ENCODE measurements at places on chromosomes 1 and 21.

- no peak for DNase-seq
Measured at GRCh38 chr1:983798-984475, 2.0 kb upstream of the PERM1 start.

DNA sequence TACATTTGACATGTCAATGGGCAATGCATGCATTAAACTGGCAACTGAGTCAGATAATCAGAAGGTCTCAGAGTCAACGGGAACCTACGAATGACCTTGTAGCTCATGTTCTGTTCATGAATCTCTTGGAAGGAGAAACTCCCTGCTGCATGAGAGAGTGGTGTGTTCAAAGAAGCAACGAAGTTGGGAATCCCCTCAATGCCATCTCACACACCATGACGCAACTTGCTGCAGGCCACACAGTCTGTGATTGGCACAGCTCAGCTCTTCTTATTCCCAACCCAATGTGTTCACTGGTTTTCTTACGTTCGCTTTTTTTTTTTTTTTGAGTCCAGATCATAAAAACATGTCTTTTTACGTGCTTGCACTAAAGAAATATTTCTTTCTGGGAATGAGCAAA lies 53.5 kb upstream of the PRDM2 start:
- DNase-seq, result no peak

DNA sequence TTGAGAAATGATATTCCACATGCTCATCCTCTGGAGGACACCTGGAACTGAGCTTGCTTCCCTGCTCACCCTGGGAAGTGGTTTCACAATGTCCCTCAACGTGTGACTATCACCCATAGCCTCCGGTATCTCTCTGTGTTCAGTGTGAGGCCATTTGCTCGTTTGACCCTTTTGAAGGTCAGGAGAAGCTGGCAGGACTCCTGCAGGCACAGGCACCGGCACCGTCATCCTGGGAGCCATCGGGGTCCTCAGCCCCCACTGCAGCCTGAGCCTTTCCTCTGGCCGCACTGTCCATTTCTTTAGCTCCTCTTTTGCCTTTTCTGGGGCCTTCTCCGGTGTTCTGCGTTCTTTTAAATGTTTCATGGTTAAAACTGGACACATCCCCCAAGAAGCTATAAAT lies 159.6 kb upstream of the COL6A1 start:
- no peak for DNase-seq

DNA sequence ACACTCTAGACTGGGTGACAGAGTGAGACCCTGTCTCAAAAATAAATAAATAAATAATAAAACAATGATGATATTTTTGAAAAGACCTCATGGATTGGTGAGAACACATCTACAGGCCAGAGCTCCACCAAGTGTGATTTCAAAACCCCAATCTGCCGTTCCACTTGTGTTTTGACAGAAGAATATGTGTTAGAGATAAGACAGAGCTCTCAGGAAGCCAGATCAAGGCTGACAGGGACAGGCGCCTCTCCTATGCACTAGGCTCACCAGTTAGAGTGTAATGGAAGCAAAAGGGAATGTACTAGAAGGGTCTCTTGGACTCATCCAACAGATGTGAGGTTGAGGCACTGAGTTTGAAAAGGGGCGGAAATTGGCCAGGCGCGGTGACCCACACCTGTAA lies 110.7 kb upstream of the ERRFI1 start:
- DNase-seq, result no peak

DNA sequence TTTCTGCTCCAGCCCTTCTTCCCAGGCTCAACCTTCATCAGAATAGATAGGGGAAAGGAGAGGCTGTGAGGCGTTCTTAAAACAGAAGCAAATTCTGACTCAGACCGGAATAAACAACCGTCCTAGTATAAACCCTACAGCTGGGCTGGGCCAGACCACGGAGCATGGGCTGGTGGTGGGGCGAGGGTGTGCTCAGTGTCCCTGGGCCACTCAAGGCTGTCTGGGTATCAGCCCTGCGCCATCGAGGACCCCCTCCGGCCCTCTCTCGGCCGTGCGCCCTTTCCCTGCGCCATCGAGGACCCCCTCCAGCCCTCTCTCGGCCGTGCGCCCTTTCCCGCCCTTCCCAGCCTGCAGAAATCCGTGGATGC lies 36.0 kb downstream of the CAPN2 start:
- DNase-seq, result no peak

GRCh38 chr1:84959294-84959693 lies 37.6 kb downstream of the MCOLN2 start:
- DNase-seq, result no peak

DNA sequence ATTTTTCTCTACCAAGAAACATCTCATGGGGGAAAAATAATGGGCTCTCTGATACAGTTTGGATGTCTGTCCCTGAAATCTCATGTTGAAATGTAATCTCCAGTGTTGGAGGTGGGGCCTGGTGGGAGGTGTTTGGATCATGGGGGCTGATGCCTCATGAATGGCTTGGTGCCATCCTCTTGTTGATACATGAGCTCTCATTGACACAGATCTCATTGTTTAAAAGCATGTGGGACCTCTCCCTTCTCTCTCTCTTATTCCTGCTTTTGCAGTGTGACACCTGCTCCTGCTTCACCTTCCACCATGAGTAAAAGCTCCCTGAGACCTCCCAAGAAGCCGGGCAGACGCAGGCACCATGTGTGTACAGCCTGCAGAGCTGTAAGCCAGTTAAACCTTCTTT lies 332.5 kb upstream of the NRIP1 start:
- DNase-seq, result no peak

- DNase-seq, result no peak
Measured at GRCh38 chr1:93352376-93352775, 6.7 kb downstream of the DR1 start.

DNA sequence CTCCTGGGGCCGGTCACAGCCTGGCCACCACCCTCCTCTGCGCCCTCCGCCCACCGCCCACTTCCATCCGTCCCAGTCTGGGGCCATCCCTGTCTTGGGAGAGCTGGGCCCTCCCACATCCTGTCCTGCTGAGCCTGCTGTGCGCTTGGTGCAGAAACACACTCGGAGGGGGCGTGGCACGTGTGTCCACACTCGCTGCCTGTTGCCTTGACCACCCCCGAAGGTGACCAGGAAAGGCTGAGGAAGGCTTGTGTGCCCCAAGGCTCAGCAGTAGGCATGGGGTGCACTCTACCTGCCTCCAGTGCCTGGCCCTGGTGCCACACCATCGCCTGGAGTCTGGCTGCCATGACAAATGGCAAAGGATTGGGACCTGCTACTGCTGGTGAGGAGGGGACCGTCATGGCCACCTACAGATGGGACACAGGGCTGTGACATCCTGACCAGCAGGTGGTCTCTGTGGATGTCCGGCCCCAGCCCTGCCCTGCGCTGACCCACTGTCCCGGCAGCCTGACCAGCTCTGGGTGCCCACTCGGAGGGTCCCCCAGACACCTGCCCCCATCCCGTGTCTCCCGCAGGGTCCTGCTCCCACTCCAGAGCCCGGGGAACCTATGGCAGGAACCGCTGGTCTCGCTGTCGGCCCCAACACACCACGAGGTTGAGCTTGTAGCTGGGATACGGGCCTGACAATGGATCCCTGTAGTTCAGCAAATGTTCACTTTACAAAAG lies 23.2 kb upstream of the PTTG1IP start:
- DNase-seq, result no peak

DNA sequence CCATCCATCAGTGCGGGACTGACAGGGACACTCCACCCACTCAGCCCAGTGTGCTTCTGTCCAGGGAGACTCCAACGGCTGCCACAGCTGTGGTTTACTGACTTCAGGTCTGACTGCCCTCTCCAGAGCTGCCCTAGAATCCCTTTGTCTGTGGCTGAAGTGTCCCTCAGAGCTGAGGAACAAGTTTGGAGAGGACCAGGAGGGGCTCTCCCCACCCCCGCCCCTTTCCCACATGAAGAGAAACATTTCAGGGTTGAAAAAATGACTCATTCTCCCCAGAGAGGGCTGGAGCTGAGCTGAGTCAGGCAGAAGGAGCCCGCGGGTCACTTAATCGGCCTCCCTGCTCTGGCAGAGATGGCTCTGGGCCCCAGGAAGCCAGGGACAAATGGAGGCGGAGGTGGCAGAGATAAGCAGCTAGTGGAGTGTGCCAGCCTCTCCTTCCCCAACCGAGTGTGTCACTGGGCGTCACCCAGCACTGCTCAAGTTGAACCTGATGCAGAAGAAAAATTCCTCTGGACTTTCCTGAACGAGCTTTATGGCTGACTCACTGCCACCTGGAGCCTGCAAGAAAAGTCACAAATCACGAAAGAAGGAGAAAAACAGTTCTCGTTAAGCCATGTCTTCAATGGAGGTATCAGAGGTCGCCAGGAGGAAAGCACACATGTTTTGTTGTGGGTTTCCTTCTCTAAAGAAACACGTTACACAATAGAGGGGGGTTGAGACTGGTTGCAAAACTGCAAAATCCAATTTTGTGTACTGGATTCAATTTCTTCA lies 34.3 kb upstream of the ECE1 start:
- DNase-seq, result peak; percentile 73

- peak; percentile 64 for DNase-seq
Measured at GRCh38 chr1:31715087-31715872, 11.5 kb upstream of the COL16A1 start.

DNA sequence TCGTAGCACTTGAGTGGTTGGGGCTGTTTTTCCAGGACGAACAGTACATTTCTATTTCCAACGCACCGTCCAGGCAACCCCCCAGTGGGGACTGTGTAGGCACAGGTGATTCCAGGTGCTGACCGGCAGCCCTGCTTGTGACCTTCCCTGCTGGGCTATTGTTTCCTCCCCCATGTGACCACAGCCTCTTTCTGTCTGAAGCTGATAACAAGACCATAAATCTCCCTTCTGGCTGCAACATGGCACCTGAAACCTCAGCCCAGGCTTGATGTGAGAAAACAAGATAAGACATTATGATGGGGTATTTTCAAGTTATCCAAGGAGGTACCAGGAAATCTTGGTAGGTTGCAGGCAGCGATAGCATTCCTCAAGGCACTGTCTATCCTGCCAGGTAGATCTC lies 48.2 kb downstream of the HLX start:
- DNase-seq, result no peak

DNA sequence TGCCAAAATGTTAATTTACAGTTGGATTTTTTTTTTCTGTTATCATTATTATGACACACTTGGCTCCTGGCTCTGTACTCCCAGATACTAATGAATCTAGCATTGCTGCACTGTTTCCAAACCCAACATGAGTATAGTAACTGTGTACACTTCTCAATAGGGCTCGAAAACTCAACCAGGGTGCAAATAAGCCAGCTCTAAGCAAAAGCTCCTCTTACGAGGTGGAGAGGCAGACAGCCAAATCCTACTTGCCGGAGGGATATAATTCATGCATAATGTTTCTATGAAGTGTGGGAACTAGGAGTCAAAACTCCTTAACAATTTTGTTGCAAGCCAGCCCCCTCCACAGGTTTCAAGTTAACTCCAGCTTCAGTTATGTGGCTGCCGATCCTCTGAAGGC lies 510.4 kb upstream of the ZP4 start:
- no peak for DNase-seq

GRCh38 chr1:233256789-233257188 lies 38.7 kb downstream of the PCNX2 start:
- DNase-seq, result no peak

DNA sequence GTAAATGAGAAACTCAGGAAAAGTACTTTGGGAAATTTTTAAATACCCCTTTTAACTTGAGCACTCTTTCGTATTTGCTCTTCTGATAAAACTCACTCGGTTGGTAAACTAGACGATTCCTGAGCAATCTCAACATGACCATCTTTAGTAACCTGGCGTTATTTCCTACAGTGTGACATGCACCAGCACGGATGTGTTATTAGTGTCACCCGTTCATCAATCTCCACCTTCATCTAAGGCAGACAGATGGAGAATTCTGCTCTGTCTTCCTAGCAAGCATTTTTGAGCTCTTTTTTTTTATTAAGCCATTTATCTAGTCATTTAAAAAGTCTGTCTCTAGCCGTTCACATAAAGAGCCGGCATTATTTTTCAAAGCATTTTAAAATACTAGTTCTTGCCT lies 155.2 kb downstream of the DISP1 start:
- no peak for DNase-seq

DNA sequence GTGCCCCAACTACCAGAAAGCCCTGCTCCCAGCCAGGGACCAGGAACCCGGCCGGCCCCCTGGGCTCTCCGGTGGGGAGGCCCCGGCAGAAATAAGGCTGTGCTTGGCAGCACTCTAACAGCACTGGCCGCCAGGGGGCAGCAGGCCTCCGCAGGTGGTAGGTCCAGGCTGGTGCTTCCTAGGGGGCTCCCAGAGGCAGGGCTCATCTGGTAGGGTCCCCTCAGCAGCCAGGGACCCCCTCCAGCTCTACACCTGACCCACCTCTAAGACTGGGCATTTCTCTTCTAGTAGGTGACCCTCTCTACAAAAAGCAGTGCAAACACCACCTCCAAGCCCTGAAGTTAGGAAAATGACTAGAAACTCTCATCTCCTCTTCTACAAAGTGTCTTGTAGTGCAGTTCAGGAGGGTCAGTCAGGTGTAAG lies 85.6 kb downstream of the STUM start:
- peak; percentile 8 for DNase-seq

Data from fibroblast of skin of left biceps (primary cell).